ENCODE measurements at places on chromosomes 13 and 19.

DNA sequence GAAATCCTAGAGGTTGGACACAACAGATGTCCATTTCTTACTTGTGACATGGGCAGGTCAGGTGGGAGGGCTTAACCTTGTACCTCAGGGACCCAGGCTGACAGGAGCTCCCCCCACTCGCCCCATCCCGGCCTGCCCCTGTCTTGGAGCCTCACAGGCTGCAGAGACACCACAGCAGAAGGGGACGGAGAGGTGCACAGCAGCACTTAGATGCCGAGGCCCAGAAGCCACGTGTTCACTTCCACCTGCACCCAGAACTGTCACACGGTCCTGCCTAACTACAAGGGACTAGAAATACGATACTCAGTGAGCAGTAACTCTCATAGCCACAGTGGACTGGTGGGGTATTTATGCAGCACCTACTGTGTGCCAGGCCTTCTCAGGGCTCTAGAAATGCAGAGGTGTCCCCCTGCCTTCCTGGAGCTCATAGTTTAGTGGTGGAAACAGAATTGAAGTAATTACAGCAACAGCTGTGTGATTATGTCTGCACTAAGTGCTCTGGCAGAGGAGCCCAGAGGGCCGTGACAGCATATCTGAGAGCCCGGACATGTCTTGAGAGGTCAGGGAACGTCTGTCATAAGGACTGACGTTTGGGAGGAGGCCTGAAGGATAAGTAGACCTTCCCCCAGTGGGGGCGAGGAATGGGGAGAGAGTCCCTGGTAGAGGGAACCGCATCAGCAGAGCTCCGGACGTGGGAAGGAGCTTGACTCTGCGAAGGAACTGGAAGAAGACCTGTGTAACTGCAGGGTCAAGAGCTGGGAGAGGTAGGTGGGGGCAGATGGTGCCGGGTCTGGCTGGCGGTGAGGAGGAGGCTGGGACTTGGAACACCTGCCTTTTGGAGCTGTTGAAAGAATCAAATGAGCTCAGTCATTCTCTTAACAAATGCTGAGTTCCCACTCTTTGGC is 130.0 kb downstream of the SIPA1L3 start:
- no peak for DNase-seq

DNA sequence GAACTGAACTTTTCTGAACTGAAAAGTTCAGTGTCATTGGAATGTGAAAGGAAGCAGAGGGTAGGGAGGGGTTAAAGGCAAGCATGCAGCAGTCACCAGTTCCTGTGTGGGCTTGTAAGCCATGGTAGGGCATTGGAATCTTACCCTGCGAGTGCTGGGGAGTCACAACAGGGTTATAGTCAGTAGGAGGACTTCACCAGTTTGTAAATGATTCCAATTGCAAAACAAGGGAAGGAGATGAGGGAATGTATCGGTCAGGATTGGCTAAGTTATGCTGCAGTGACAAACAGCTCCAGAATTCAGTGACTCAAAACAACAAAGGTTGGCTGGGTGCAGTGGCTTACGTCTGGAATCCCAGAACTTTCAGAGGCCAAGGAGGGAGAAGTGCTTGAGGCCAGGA is 12.8 kb downstream of the LYPD3 start:
- DNase-seq: peak; percentile 17

GRCh38 chr19:3984908-3985642 is at the start of gene EEF2:
Gene EEF2, minus strand, starts transcription at chr19:3985463. Its CDS starts 83 bp downstream, at chr19:3985380.
- peak; percentile 98 for DNase-seq

DNA sequence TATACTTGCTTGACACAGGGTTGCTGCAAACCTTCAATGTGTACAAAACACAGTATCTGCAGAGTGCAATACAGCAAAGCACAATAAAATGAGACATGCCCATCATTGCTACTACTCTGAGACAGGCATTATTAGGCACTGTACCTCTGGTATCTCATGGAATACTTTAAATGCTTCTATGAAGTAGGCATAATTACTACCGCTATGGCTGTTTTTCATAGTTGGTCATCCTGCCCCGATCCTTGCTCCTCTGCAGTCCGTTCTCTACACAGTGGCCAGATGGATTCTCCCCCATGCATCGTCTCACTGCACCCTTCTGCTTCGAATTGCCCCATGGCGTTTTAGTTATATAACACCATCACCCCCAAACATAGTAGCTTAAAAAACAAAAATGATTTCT is 83.0 kb upstream of the UBL3 start:
- no peak for DNase-seq

GRCh38 chr19:10270616-10271394 is at the start of gene ICAM1:
Gene ICAM1, plus strand, starts transcription at chr19:10271120. Its CDS starts 40 bp downstream, at chr19:10271160.
- DNase-seq: peak; percentile 99

- no peak for DNase-seq
These were observed 46.2 kb downstream of the LMO7 start for GRCh38 chr13:75682326-75682725.

- no peak for DNase-seq
These were observed 4.9 kb downstream of the ACP4 start for GRCh38 chr19:50794876-50795663.

GRCh38 chr19:45739498-45740439 is 6.5 kb downstream of the MEIOSIN start:
- peak; percentile 30 for DNase-seq

DNA sequence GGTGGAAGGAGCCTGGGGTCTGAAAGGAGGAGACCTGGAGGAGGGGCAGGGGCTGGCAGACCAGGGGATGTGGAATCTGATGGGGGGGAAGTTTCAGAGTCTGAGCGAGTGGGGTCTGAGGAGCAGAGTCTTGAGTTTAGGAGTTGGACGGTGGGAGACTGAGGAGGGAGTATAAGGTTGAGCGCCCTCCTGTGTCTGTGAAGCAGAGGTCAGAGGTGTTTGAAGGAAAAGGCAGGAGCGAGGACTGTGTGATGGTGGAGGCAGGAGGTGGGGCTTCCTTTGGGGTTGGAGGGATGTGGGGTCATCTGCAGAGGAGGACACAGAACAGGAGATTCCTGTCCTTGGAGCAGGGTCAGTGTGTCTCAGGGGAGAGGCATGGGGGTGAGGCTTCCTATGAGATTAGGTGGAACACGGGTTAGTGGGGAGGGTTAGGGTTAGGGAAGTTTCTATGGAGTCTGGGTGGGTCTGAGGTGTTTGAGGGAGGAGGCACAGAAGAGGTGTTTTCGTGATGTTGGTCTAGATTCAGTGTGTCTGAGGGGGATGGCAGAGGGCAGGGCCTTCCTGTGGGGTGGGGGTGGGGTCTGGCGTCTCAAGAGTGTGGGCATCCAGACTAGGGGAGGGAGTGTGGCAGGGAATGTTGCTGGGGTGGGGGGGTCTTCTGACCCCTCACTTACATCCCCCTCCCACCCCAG is 8.3 kb downstream of the RYR1 start:
- DNase-seq: no peak

- DNase-seq: peak; percentile 84
These were observed 1.1 kb upstream of the ZNF763 start for GRCh38 chr19:11963566-11964355.

- no peak for DNase-seq
These were observed 103.8 kb downstream of the LRCH1 start for GRCh38 chr13:46656786-46657185.

- no peak for DNase-seq
These were observed 13.1 kb upstream of the FOXO1 start for GRCh38 chr13:40679480-40679985.

DNA sequence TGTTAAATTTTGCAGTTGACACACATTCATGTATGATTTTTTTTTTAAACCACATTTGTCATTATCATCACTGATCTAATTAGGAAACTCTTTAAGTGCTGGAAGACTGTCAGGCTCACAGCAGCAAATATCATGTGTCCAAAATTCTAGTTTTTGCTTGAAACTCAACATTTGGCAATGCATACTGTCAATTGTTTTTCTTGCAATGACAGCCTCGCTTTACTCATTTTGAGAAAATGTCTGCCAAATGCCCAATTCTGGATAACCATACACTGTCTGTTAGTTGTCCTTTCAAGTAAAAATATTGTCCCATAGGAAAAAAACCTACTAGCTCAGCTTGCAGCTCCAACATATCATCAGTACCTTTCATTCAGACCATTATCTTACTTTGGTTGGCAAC is 523.9 kb upstream of the ARGLU1 start:
- DNase-seq: no peak

- no peak for DNase-seq
These were observed 473 bp downstream of the KLK4 start for GRCh38 chr19:50910722-50911121.

- DNase-seq: peak; percentile 25
These were observed 501 bp downstream of the SIRT2 start for GRCh38 chr19:38898788-38899446.

- peak; percentile 75 for DNase-seq
These were observed 140.7 kb downstream of the KCTD12 start for GRCh38 chr13:76745261-76746200.

DNA sequence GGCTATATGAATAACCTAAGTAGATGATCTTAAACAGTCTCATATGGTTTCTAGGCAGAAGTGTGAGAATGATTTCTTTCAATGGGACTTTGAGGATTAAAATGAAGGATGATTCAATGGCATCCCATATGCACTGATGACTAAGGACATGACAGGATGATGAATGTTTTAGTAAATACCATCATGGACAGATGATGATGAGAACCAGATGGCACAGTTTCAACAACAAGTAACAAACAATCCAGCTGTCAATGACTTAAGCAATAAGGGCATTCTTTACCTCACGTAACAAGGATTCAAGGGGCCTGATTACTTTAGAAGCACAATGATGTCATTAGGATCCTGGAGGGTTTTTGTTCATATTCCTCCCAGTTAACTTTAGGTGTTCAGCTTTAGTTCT is 2678.4 kb downstream of the PCDH9 start:
- no peak for DNase-seq

GRCh38 chr13:63680704-63681103 is 2265.1 kb upstream of the PCDH20 start:
- no peak for DNase-seq

DNA sequence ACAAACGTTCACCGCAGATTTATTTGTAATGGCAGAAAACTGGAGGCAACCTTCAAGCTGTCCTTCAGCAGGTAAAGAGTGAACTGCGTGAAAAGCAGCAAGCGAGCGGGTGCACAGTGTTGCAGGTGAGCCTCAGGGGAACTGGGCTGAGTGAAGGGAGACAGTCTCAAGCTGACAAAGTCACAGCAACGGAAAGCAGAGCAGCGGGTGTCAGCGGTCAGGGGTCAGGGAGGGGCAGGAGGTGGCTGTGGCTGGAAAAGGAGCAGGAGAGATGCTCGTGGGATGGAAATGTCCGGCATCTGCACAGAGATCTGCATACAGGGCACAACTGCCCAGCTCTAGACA is 8.5 kb upstream of the RASA3 start:
- no peak for DNase-seq

DNA sequence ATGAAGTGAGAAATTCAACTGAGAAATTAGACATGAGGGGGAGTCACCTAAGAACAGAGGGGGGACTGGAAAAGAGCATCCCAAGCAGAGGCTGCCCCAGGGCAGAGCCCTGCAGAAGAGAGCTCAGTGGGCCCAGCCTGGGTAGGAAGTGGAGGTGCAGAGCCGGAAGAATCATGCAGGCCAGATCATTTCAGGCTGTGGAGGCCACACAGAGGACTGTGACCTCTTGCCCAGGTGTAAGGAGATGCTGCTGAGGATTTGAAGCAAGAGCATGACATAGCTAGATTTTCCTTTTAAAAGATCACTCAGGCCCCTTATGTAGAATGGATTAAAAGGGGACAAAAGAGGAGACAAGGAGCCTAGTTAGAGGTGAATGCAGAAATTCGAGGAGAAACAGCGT is 63.9 kb upstream of the SPATA13 start:
- no peak for DNase-seq

- no peak for DNase-seq
These were observed 25.4 kb downstream of the SERP2 start for GRCh38 chr13:44399074-44399473.

DNA sequence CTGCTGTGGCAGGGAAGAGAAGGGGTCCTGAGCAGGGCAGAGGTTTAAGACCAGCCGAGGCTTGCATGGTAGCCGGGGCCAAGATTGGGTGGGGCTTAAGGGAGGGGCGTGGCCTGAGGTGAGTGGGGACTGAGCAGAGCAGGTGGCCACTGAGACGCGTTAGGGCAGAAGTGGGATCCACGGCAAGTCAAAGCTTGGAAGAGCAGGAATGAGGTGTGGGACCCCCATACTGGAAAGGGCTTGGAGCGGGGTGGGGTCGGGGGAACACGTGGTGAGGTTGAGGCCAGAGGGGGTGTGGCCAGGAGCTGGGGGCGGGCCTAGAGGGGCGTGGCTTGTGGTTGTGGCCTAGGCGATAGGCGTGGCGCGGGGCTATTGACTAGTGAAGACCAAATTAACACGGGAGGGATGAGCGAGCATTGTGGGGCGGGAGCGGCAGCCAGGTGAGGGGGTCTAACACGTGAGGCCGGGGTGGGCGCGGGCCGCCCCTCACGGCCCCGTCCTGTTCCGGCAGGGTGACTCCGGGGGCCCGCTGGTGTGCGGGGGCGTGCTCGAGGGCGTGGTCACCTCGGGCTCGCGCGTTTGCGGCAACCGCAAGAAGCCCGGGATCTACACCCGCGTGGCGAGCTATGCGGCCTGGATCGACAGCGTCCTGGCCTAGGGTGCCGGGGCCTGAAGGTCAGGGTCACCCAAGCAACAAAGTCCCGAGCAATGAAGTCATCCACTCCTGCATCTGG is 3.3 kb downstream of the CFD start:
- peak; percentile 59 for DNase-seq
